ENCODE measurements at places on chromosomes 12 and 14.

GRCh38 chr14:77859934-77860570 lies 60.1 kb downstream of the ADCK1 start:
- no peak for DNase-seq

DNA sequence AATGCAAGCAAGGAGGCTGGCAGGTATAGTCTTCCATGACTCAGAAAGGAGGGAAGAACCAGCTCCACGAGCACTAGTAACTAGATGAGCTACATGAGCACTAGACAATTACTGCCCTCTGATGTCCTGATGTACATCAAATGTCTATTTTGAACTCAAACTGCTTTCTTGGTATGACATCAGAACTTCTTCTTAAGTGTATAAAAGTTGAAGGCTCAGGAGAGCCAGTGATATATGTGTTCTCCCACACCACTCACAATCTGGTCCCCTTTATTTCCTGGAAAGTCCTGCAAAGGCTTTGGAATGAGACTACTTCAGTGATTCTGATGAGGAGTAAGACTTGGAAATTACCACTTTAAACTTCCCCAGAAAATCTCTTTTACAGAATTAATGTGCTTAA lies 18.5 kb upstream of the DHRS7 start:
- DNase-seq: no peak

- no peak for DNase-seq
Observed at GRCh38 chr14:74578479-74578878, 33.6 kb downstream of the LTBP2 start.

DNA sequence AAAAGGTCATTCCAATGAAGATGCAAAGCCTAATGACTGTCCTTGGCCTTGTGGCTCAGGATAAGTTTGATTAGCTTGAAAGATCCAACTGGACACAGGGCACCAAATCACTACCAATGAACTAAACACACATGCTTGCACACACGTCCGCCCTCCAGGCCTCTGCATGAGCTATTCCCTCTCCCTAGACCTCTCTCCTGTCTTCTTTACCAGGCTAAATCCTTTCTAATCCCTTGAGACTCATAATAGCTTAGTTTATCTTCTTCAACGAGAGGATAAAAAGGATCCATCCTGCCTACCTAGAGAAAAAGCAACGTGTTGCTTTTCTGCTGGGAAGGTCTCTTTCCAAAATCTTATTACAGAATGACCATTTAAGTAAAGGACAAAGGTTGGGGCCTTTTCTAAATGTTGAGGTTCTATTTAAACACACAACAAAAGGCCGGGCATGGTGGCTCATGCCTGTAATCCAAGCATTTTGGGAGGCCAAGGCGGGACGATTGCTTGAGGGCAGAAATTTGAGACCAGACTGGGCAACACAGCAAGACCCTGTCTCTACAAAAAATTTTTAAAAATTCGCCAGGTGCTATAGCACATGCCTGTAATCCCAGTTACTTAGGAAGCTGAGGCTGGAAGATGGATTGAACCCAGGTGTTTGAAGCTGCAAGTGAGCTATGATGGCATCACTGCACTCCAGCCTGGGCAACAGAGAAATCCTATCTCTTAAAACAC lies 22.4 kb downstream of the PXN start:
- DNase-seq: no peak

DNA sequence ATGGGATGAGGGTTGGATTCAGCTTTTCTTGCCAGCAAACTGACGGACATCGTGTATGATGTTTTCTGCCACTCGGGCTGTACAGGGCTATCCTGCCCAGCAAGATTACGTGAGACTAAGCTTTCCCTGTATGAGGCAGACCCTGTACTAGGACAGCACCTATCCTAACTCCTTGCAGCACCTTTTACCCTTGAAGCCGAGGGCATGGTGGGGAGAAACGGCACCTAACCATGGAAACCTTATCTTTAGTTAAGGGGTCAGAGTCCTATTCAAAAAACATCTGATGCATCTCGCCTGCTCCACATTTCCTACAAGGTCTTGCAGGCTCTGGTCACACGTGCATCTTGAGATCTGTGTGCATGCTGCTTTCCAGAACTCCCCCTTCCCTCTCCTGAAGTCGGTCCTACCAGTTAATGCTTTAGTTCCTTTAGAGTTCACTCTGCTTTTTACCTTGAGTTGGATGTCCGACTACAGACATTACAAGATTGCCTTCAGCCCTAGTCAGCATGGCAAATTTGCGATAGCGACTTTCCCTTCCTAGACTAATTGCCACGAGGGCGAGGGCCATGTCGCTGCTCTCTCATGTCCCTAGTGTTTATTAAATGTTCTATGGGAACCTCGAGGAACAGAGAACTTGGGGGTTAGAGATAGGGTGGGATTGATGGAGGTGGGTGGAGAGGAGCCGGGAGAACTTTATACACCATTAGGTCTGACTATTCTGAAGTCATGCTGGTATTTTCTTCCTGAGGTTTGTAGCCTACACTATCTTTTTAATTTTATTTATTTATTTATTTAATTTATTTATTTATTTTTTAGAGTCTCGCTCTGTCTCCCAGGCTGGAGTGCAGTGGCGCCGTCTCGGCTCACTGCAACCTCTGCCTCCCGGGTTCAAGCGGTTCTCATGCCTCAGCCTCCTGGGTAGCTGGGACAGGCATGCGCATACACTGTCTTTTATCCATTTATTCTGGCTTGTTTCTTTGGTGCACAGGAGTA lies 6.6 kb downstream of the RAN start:
- no peak for DNase-seq

GRCh38 chr14:93065272-93065730 lies 50.4 kb downstream of the ITPK1 start:
- DNase-seq: no peak

DNA sequence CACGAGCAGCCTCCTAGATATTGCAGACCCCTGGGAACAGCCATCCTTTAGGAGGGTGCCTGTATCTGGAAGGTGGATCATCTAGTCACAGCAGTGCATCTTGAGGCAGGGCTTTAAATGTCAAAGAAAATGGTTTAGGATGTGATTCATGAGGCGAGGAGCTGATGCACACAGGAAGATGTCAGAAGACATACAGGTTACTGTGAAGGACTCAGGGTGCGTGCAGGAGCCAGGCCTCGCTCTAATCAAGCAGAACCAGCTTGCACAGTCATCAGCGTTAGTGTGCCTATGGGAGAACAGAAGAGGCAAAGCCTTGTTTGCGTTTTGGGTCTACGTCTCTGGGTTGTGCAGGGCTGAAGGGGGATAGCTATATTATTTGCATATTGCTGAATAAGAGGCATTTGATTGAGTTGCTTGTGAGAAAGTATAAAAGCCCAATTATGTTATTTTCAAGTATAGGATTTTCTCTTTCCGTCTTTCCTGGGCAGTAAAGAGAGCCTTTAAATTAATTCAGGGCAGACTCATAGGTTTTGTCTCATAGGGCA lies 77.3 kb upstream of the RPH3A start:
- DNase-seq: no peak

GRCh38 chr12:116880817-116881324 lies 370 bp downstream of the HRK start:
- no peak for DNase-seq

DNA sequence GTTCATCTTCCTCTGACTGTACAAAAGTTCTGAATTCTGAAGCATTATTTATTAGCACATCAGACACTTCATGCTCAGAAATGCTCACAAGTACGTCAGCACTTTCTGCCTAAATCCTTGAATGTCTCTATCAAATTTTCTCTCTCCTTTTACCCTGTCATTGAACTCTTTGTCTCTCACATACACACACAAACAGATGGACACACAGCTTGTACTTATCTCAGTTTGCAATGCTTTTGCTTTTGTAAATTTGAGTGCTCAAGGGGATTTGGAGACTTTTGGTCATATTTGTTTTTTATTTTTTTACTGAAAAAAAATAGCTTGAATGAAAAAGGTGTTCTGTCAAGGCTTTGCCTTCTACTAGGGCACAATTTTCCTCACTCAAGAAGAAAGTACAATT lies 64.2 kb upstream of the PDZRN4 start:
- no peak for DNase-seq

DNA sequence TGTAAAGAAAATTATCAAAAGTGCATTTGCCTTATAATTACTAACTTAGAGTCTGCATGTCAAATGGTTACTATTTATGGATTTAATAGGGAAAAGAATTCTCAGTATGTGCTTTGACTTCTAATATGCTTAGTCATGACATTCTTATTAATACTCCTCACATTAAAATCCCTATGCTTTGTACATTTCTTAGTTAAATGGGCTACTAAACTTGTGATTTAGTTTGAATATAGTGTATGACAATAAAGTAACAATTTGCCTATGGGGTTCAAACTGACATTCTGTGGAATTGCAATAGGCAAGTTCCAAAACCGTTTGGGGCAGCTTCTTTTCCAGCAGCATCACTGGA lies 361.9 kb upstream of the TMTC1 start:
- DNase-seq: no peak

DNA sequence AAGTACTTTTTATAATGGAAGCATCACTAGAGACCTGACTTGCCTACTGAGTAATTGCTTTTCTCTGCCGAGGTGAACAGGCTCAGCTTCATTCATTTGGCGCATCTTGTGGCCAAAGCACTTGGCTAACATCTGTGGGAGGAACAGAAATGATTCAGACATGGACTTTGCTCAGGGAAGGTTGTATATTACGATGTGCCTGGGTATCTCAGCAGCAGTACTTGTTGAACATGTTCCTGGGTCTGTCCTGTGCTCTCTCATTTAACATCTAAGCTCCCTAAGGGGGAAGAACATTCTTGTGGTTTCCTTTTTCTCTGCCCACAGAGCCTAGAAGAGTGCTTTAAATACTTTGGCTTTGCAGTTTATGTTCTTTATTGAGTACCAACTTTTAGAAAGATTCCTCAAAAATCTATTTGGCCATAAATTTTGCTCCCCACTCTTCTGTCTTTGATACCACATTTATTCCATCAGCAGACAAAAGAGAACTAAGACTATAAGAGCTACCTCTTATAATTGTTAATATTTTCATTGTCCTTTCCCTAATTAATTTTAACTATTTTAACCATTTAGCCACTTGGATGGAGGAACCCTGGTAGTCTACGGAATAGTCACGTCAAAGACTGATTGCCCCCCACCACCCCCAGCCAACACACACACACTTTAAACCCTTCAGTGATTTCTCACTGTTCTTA lies 101.2 kb upstream of the EGLN3 start:
- no peak for DNase-seq

DNA sequence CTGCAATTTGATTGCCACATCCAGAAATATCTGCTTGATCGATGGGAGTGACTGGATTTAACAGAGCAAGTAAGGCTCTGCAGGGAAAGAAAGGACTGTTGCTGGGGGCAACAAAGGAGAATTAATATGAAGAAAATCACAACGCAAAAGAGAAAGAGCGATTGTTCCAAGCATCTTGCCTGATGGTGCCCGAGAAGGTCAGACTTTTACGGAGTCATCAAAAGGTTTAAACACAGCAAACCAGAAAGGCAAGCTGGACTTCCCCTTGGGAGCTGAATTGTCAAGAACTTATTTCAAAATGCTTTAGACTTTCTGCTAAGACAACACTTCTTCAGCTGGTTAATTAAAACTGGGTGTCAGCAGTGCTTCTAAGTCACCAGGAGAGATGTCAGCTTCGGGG lies 791.5 kb downstream of the MED13L start:
- no peak for DNase-seq

GRCh38 chr12:117098361-117099217 lies 627 bp downstream of the TESC start:
- DNase-seq: no peak

DNA sequence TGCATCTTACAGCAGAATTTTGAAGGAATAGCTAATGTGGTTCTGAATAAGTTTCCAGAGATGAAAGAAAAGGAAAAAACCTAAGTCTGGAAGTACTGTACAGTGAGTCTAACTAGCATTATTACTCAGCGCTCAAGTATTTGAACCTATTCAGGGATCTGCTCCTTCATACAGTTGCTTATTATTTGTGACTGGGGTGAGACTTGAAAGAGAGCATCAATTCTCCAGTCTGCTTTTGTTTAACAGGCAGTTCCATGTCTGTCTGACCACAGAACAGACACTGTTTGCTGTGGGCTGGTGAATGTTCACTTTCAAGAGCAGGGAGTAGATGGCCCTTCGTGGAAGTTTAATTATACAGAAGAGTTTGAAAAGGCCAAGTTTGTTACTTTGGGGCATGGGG lies 9.3 kb downstream of the ETV6 start:
- DNase-seq: no peak

- peak; percentile 68 for DNase-seq
Observed at GRCh38 chr14:76152333-76152681, 585 bp downstream of the GPATCH2L start.

DNA sequence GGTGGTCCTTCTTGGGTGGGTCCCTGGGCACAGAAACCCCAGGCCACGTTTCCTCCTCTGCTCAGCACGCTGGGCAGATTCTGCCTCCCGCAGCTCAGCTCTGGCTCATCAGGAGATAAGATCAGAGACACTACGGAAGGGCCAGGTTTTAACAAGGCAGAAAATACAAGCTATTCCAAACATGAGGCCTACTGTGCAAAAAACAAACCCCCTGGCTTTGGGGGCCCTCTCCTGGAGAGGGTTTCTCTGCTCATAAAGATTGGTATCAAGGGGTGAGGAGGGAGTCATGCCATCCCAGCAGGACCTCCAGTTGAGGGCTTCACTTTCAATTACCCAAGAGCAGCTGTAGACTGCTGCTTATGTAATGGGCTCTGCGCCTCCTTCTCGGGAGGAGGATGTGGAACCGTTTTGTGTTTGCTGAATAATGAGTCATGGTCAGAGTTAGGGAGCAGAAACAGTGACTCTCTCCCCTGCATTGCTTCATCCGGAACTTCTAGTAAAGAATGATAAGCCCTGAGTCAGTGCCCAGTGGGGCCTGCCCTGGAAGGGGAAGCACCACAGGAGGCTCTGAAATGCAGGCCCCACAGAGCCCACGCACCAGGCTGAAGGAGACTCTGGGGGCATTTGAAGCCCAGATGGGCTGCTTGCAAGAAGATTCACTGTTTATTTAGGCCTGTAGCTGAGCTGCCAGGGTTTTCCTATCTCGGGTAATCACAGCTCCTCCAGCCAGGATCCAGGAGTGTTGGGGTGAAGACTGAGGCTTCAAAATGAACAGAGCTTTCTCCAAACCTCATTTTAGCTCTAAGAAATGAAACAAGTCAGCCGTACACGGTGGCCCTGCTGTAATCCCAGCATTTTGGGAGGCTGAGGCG lies 79.3 kb downstream of the SSPN start:
- DNase-seq: no peak

GRCh38 chr12:75856235-75856634 lies 175.3 kb downstream of the PHLDA1 start:
- DNase-seq: no peak

- DNase-seq: no peak
Observed at GRCh38 chr12:122725452-122726079, 5.1 kb downstream of the HCAR1 start.

DNA sequence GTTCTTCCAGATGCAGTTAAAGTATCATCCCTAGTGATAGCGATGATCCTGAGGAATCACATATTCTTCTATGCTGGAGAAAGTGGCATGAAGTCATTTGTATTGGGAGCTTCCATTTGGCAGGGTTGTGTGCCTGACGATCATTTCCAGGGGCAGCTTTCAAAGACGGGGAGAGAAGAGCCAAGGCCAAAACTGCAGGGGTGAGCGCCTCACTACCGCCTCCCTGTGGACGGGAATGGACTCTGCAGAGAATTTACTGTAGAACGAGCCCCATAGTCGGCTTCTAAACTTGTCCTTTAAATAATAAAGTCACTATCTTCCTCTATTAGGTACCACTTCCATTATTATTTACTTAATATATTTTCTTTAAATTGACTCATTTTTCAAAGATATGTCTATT lies 555.9 kb upstream of the TMEM132C start:
- no peak for DNase-seq

- DNase-seq: no peak
Observed at GRCh38 chr14:101849640-101850039, 88.1 kb downstream of the PPP2R5C start.

- no peak for DNase-seq
Observed at GRCh38 chr12:51458635-51459034, 34.0 kb downstream of the SLC4A8 start.

Data from mesothelial cell of epicardium (in vitro differentiated cells).